ENCODE measurements at places on chromosomes 5 and 9.
A peak's percentile ranks its signal among the peaks of the same experiment; 100 is the strongest.

DNA sequence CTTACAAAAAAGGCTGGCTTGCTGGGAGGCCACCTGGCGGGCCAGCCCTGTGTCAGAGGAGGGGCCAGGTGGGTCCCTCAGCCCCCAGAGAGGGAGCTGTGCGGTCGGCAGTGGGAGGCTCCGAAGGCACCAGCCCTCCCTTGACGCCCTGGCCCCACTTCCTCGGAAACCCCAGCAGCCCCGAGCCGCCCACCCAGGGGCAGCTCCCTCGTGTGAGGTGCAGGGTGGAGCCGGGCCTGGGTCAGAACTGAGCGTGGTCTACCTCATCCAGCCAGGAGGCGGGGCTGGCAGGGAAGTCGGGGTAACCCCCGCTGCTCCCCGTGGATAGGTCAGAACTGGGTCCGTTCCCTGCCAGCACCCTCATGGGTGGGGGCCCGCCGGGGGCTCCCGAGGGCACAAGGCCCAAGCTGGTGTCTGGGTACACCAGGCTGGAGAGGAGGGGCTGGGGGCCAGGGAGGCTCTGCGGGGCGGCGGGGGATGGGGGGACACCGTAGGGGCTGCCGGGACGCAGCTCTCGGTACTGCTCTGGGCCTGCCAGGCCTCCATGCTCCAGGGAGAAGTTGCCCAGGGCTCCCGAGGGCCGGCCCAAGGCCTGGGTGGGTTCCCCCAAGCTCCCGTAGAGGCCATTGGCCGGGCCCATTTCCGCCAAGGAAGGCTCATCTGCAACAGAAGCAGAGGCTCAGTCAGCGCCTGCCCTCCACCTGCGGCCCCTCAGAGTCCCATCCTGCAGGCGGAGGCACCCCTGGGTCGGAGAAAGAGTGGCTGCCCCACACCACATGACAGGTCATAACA, 7.6 kb downstream of the LHX3 start:
- no peak for DNase-seq

DNA sequence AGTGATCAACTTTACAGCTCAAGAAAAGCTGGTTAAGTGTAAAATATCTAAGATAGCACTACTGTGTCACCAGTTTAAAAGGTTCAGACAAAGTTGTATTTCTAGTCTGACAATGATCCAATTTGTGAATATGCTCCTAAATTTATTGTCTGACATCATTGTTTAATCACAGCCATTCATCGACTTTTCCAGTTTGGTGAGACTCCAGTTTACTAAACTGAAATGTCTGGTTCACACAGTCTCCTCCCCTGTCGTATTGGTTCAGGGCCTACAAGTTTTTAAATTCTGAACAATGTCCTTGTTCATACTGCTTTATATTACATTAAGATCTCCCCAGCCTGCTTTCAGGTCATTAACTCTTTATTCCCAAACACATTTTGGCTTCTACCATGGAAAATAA, 161.4 kb downstream of the CHSY3 start:
- DNase-seq = no peak

DNA sequence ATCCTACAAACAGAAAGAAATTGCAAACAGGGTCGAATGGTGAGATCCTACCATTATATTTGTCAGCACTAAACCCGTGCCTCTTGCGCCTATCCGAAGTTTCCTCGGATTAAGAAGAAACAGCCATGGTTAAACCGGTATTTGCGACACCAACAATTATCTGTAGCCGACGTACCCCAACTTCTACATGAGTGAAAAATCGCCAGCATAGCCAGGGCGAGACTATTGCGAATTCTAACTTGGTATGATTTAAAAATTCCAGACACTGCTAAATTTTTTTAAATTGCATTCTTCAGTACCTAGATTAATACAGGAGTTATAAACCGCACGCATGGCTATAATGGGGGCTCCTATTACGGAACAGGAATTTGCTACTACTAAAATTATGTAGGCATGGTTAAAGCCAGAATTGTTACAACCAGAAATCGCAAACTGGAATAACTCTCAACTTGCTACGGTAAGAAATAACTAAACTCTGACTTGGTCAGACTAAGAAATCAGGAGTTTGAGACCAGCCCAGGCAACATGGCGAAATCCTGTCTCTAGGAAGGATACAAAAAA, 25.3 kb upstream of the ANXA2R start:
- DNase-seq = no peak

- no peak for DNase-seq
Measured at GRCh38 chr5:72741805-72742204, 74.7 kb upstream of the TNPO1 start.

- no peak for DNase-seq
Measured at GRCh38 chr9:71980266-71981190, 69.1 kb downstream of the C9orf85 start.

DNA sequence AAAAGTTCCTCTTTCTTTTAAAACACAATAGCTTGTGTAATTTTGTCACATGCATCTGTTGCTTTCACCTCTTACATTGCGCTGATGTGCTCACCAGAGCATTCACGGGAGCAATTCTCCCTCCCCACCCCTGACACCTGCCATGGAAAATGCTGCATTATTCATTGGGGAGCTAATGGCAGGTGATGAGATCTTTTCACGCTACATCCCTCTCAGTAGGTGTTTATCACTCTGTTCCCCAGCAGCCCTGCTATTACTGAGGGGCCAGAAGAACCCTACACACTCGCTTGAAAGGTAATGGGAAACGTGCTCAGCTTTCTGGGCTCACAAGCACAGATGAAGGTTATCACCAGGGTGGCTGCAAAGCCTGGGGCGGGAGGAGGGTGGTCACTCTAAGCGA, 398.0 kb downstream of the PSAT1 start:
- no peak for DNase-seq

GRCh38 chr5:98880598-98880997, 48.2 kb downstream of the CHD1 start:
- DNase-seq = no peak

DNA sequence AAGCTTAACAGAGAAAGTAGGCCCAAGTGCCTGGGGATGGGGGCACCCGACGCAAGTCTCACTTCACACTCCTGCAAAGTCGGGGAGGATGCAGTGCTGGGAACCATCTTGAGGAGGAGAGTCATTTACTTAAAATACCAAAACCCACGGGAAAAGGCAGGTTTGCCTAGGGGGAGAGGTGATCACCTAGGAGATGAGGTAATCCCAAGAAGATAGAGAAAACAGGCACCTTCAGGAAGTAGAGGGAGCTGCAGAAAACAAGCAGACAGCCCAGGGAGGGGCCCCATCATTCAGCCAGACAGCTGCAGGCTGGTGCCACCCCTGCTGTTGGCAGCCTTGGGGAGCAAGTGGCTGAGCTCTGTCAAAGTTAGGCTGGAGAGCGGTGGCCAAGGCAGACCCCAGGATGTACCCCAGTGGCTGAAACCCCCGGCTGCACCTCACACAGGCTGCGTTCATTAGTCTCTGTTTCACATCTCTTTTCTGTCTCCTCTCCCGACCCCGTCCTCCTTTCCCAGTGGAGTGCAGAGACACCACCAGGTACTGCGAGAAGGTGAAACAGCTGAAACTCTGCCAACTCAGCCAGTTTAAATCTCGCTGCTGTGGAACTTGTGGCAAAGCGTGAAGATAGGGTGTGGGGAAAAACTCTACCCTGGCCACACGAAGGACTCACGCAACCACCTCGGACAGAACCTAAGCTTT, 124.9 kb downstream of the SAXO1 start:
- DNase-seq = no peak

DNA sequence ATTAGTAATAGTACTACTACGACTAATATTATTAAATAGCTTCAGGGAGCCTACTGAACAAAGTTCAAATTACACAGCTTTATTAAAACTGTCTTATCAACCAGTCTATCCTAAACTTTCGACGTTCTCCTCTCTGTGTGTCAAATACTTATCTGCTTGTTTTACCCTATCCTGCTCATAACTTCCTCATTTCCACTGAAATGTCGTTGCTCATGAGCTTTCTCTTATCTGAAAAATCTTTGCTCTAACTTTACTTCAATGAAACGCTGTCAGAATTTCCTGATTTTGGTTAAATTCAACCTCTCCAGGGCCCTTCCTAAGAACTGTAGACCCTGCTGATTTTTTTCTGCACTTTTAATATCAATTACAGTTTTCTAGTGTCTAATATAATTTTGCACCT, 1431.0 kb upstream of the WWC1 start:
- no peak for DNase-seq

GRCh38 chr5:91182763-91183162, 200.4 kb downstream of the ARRDC3 start:
- no peak for DNase-seq

DNA sequence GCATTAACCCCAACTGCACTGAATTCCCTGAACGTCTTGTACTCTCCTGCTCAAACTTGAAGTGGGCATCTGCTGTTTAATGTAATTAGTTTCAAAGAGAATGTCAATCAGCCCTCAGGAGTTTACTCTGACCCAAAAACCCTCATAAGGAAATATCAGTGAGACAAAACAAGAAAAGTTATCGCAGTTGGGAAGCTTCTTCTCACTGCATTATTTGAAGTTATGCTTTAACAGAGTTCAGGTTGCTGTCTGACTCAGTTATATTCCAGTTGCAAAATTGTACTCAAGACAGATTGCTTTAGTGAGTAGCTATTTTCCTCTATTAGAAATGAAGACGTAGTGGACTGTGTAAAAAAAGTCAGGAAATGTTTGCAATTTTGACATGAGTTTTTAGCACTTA, 52.1 kb downstream of the PPIC start:
- no peak for DNase-seq

DNA sequence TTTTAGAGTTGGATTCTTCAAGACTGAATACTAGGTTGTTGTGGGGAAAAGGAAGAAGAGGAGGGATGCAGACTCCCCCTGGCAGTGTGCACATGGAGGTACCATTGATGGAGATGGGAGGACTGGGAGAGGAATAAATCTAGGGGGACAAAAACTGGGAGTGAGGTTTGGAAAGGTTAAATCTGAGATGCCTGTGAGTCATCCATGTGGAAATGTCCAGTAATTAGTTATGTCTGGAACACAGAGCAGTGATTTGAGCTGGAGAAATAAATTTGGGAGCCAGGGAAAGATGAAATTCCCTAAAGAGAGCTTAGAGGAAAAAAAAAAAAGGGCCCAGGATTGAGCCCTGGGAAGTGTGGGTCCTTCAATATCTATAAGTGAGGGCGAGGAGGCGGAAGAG, 8.0 kb upstream of the CCIN start:
- no peak for DNase-seq

DNA sequence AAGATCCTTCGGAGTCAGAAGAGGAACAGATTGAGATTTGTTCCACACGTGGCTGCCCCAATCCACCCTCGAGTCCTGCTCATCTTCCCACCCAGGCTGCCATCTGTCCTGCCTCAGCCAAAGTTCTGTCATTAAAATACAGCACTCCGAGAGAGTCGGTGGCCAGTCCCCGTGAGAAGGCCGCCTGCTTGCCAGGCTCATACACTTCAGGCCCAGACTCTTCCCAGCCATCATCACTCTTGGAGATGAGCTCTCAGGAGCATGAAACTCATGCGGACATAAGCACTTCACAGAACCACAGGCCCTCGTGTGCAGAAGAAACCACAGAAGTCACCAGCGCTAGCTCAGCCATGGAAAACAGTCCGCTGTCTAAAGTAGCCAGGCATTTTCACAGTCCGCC, 85.9 kb downstream of the GOLPH3 start:
- DNase-seq = no peak

GRCh38 chr9:78973907-78974306, 597.9 kb upstream of the TLE4 start:
- DNase-seq = peak; percentile 56

DNA sequence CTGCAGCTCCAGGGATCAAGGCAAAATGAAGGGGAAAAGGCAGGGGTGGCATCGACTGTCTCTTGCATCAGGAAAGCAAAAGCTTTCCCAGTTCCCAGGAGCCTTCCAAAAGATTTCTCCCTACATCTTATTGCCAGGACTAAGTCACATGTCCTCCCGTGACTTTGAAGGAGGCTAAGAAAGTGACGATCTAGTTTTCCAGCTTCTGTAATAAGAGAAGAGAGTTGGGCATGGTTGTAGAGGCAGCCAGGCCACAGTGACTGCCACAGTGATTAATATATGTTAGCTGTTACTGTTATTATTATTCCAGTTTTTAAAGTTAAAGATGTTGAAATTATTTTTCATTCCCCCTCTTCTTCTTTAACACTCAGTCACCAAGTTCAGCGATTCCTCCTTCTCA, 77.1 kb downstream of the RMI1 start:
- DNase-seq = no peak

GRCh38 chr5:144547098-144547499, 376.4 kb downstream of the KCTD16 start:
- DNase-seq = no peak

- DNase-seq = no peak
Measured at GRCh38 chr5:77131361-77131760, 44.3 kb upstream of the ZBED3 start.

DNA sequence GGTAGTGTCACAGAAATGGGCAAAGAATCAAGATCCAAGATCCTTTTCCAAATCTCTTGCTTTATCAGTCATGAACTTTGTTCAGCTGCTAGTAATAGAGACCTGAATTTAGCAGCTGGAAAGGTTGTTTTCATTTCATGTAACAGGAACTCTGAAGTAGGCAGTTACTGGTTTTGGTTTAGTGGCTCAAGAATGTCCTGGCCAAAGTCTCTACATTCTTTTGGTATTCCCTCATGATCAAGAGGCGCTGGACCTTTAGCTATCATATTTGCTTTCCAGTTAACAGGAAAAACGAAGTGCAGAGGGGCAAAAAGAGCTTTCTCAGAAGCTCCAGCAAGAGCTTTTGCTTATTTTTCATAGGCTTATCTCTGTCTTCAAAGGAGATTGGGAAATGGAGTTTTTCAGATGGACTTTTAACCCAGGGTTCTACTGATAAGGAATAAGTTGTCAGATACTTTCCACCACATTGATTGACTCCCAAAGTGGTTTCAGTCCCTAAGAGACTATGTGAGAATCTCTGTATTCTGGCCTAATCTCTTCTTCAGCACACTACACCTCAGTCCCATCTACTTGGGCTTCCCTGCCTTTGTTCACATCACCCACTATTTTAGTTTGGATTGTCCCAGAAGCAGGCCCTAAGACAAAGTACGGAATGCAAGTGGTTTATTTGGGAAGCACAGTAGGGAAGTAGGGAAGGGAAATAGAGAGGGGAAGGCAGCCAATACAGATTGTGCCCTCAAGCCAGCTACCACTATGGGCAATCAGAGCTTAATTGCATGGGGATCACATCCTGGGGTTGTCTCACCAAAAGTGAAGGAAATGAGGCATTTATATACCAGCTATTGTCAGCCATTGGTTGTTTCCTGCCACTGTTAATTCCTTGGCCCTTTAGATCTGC, 359.3 kb downstream of the LRRC70 start:
- peak; percentile 74 for DNase-seq

- no peak for DNase-seq
Measured at GRCh38 chr5:176847726-176848290, 37.4 kb downstream of the UNC5A start.

GRCh38 chr5:153534102-153534501, 43.6 kb downstream of the GRIA1 start:
- no peak for DNase-seq

GRCh38 chr5:93209476-93209875, 371.5 kb downstream of the NR2F1-AS1 start:
- DNase-seq = no peak

GRCh38 chr9:83775932-83776331, 41.6 kb downstream of the GKAP1 start:
- no peak for DNase-seq

Measured in Caki2 (cell line).